HFFc6 (cell line): ENCODE measurements at places on chromosomes 5 and 9.

DNA sequence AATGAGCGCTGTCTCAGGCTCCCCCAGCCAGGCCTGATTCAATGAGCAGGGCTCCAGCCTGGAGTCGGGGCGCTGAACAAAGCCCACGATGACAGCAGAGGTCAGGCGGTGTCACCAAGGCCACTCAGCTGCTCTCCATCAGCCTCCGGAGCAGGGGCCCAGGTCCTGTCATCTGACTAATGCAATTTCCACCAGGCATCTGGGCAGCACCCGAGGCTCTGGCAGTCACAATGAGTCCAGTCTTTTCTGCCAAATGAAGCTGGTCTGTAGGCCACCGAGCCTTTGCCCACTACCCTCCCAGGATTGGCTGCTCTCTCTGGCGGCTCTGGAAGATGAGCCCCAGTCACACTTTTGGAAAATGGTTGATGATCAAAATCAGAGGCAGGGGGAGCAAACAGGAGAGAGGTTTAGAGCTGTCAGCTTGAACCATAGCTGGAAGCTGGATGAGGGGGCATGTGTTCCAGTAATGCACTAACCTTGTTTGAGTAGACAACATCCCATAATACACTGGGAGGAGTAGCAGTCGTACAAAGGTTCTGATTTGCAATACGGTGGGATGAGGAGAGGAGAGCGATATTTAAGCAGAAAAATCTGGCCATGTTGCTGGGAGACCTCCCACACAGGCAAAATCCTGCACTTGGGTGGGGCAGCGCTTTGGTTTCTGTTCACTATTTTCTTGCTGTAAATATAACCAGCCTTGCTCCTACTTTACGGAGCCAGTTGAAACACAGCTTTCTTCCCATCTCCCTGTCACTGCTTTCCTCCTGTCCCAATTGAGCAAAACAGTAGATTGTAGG is 306.4 kb upstream of the PANK3 start:
- no peak for DNase-seq

GRCh38 chr5:58399951-58400350 is 59.9 kb downstream of the PLK2 start:
- no peak for DNase-seq

GRCh38 chr5:156350256-156350655 is 23.3 kb downstream of the SGCD start:
- DNase-seq, result no peak

DNA sequence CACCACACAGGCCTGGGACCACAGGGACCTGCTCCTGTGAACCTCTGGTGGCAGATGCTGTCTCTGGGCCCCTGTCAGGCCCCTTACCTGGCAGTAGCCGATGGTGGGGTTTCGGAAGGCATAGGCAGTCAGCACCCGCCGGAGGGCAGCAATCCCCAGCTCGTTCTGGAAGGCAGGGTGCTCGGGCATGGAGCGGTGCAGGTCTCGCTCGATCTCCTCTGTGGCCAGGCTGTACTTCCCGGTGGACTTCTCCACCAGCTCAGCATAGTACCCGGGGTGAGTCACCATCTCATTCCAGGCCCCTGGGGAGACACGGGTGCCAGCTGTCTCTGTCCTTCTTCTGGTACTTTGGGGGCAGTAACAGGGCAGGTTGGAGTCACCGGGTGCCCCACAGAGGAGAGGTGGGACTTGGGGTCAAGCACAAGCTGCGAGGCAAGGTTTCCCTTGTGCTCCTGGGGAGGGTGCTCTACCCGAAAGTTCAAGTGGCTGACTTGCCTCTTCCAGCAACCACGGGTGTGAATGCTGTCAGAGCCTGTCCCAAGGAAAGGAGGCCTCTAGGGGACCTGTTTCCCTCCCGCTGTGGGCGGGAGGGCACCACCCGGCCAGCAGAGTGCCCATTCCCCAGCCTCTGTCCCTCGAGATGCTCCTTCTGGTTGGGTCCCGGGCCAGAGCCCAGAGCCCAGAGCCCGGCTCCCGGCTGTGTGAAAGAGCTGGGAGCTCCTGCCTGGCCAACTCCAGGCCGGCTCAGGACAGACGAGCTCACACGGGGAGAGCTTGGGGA is 19.8 kb upstream of the MRNIP start:
- no peak for DNase-seq
